ENCODE measurements at places on chromosomes 2 and 18.

GRCh38 chr2:54712516-54712915, 10.9 kb upstream of the EML6 start:
- no peak for DNase-seq

- no peak for DNase-seq
Observed at GRCh38 chr2:217158928-217159327, 299.1 kb upstream of the TNP1 start.

GRCh38 chr18:6119761-6120160, 224.4 kb upstream of the TMEM200C start:
- no peak for DNase-seq

DNA sequence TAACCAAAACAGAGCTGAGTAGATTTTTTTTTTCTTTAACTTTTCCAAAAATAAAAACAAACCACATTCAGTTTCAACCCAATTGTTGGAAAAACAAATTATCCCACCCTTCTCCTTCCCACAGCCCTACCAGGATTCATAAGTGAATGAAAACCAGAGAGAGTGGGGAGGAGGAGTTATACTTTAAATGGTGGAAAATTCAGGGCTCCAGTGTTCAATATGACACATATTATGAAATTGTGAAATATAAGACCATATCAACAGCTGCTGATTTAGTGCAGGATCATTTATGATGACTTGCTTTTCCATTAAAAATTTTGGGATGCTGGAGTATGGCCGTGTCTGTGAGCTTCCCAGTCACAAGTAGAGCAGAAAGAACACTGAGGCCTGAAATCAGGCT, 26.7 kb downstream of the COLEC12 start:
- no peak for DNase-seq

DNA sequence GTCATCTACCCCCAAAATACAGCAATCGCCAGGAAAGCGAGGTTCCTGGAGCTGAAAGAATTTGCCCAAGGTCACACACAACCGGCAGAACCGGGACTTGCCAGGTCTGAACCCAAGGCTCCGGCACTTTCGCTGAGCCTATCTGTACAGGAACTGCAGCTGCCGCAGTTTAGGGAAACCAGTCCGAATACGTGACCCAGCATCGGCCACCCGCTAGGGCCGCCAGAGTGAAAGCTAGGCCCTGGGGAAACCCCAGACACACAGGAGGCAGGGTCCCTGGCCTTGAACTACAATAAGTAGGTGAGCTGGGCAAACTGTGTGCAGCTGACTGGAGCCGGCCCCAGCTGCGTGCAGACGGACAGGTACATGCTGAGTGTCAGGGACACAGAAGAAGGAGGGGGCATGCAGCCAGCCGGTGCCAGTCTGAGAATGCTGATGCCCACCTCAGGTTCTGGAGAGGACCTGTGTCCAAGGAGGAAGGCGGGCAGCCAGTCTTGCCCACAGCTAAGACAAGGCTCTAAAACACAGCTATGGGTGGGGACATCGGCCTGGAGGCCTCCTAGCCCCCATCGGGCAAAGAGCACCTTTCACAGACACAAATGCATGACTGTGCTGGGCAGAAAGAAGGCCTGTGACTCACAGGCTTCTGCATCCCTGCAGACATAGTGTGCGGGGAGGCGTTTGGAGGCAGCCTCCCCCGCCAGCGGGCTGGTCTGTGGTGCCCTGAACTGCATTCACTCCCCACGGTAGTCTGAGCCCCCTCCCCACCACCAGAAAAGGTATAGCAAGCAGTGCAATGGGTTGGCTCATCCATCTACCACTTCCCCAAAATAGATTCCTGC, 107.4 kb upstream of the ID2 start:
- DNase-seq, result no peak

DNA sequence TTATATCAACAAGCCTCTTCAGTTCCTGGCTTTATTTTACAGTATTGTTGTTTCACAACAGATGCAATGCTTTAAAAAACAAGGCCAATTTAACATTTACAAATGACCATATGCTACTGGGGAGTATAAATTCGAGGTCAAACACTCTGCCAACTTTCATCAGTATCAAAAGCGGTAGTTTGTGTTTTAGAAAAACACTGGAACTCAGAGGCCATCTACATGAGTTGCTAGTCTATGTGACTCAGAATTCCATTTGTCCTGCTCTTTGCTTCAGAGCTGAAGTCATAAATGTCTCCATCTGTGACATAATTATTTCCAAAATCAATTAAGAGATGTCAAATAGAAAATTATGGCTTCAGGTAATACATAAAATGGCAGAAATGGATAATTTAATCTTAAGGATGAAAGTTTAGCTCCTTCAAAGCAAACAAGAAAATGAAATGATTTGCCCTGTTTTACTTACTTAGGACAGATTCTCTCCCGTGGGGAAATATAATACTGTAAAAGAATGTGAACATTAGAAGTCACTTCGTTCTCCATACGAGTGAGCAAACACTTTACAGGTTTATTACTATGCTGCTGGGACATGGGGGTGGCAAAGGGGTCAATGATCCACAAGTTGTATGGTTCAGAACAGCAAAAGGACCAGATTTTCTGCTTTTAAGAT, 3.7 kb downstream of the MEX3C start:
- no peak for DNase-seq

- DNase-seq, result no peak
Observed at GRCh38 chr2:233706720-233707119, 6.0 kb upstream of the UGT1A5 start.

DNA sequence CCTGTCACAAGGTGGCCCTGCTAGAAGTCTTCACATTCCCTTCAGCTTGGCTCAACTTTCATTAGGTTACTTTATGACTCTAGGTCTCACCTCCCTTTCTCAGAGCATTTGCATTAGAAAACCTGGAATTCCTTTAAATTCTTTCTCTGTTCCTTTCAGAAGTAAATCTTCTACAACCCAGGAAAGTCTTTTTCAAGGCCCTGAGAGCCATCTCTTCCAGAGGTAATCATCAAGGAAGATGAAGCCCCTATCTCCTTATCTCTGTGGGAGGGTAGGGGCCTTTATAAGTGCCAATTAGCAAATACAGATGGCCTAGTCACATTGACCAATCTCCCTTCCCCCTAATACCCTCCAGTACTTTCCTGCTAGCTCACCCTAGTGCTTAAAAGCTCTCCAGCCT, 848.0 kb upstream of the FAM98A start:
- no peak for DNase-seq

- DNase-seq, result no peak
Observed at GRCh38 chr2:76169276-76170008, 458.7 kb upstream of the GCFC2 start.

DNA sequence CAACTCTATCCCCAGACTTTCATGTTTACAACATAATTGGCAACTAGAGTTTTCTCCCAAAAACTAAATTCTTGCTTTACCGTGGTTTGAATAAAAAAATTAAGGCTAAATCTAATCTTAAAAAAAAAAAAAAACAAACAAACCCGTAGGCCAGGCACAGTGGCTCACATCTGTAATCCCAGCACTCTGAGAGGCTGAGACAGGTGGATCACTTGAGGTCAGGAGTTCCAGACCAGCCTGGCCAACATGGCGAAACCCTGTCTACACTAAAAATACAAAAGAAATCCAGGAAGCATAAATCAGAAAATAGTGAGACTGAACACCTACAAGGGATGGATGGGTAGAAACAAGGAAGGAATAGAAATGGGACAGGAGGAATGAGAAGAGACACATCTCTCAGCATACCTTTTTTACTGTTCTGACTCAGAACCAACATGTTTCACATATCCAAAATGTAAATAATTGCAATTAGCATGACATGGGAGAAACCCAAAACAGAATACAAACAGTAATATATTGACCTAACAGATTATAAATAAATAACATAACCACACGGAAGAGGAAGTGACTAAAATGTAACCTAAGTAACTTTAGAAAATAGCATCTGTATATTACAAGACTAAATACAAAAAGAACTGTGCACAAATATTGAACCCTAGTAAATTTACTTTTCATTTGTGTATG, 17.5 kb downstream of the MGAT4A start:
- no peak for DNase-seq

DNA sequence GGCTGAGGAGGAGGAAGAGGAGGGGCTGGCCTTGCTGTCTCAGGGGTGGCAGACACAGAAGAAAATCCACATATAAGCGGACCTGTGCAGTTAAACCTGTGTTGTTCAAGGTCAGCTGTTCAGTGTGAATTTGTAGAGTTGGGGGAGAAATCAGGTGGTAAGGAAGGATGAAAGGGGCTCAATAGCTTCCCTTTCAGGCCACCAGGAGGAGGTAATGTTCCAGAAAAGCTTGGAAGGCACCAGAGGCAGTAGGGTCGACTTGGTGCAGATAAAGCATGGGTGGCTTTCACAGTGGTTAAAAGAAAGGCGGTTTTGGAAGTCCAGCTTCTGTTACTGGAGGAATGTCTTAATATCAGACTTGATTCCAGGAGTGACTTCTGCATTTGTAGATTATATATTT, 167.4 kb downstream of the THSD7B start:
- no peak for DNase-seq

GRCh38 chr2:104969564-104969963, 68.3 kb upstream of the MRPS9 start:
- no peak for DNase-seq

GRCh38 chr2:201357221-201357620, at the start of gene FLACC1:
Gene FLACC1 (minus strand): TSS chr2:201357345. CDS start chr2:201351404, 5,941 bp downstream.
- no peak for DNase-seq

DNA sequence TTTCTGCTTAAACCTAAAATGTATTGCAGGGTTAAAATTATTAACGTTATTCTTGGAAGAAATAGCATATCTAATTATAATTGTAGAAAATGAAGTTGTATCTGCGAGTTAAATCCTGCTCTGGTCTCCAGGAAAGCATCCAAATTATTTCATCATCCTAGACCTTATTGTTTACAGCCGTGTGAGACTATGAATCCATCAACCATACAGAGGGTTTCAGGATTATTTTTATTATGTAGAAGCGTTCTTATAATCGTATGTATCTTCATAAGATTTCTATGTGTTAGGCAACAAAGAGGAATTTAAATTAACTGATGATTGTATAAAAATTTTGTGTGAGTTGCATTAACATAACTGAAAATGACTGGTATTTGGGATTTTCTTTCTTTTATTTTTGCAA, 14.5 kb upstream of the DSC3 start:
- DNase-seq, result no peak

GRCh38 chr18:58637197-58637596, 8.3 kb upstream of the ALPK2 start:
- no peak for DNase-seq

GRCh38 chr2:45856391-45857274, 205.2 kb downstream of the PRKCE start:
- DNase-seq, result no peak

GRCh38 chr2:39523308-39524044, 86.4 kb upstream of the MAP4K3 start:
- DNase-seq, result no peak

DNA sequence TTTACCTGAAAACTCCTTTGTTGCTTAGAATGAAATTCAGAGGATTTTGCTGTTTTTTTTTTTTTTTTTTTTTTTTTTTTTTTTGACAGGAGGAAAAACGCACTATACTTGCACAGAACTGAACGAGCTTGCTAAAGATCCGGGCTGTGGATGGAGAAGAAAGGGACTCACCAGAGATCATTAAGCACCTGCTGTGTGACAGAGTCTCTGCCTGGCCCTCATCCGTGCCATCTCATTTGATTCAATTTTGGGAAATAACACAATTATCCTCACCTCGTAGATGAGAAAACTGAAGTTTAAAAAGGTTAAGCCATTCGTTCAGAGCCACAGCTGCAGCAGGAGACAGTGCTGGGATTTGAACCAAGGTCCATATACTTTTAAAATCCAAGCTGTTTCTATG, 775.4 kb upstream of the ID2 start:
- no peak for DNase-seq

DNA sequence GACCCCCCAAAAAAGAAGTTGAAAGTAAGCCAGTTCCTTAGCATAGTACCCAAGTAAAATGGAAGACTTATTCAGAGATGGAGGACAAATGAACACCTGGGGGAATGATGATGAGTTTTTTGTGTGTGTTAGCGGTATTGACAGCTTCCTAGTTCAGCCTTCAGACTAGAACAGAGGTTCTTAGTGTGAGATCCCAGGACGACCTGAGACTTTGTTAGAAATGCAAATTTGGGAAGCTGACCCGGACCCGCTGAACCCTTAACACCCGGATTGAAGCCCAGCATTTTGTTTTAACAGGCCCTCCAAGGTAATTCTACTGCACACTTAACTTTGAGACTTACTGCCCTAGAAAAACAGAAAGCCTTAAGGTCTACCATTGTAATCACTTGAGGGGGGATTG, 20.3 kb downstream of the SPOPL start:
- no peak for DNase-seq

GRCh38 chr2:240930096-240930630, 24.0 kb downstream of the CROCC2 start:
- DNase-seq, result no peak

DNA sequence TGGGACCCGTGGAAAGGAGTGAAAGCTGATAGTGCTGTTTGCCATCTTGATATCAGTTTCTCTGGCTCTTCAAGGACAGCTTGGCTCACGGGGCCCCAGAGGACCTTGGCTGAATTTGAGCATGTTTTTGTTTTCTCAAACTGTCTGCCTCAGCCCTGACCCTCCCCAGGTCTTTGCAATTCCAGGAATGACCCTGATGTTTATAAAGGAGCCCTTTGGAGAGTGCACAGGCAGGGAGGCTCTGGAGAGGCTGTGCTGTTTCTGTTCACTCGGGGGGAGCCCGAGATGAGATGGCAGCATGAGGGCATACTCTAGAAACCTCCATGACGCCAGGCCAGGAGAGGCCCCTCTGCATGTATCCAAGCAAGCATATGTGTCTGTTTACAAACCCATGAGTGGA, 16.4 kb downstream of the IGFBP2 start:
- no peak for DNase-seq

DNA sequence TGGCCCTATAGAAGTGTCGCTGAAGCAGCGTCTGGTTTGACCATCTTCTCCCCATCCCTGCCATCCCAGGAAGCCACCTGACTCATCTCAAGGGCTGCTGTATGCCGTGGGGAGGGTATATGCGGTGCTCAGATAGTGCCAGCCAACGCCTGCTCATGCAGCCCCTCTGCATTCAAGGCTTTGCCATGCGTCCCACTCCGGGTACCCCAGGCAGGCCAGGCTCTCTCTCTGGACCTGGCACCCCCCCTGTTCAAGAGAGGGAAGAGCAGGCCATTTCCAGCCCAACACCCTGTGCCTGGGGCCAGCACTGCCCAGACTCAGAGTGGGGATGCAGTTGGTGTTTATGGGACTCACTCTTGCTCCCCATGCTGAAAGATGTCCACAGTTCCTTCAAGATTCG, 130.0 kb downstream of the GLI2 start:
- no peak for DNase-seq

GRCh38 chr2:168941297-168941696, 40.2 kb downstream of the G6PC2 start:
- no peak for DNase-seq
